ENCODE measurements at places on chromosomes 11 and 22.

DNA sequence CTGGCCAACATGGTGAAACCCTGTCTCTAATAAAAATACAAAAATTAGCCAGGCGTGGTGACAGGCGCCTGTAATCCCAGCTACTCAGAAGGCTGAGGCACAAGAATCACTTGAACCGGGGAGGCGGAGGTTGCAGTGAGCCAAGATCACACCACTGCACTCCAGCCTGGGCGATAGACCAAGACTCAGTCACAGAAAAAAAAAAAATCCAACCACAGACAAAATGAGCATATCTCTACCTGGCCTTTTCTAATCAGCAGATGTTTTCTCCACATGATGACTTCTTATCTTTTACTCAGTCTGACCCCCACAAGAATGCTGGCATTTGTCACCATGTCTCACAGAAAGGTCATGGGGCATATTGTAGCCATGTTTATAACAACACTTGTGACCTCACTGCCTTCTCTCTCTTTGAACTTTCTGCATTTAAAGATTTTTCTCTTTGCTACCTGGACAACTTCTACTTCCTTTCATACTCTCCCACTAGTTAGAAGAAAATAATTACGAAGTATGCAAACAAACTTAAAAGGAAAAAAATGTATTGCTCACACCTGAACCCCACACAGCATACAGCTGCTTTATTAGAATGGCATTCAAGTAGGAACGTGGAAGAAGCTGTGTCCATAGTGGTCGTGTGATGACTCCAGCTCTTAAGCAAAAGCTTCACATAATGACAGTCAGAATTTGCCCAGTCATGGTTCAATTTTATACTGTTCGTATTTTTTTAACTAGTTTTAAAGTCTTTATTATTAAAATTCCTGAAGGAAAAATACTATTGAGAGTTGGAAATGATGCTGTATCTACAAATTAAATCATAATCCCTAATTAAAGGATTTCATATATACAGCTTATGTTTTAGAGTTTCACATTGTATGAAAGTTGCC is 65.4 kb downstream of the ZC3H12C start:
- no peak for DNase-seq

DNA sequence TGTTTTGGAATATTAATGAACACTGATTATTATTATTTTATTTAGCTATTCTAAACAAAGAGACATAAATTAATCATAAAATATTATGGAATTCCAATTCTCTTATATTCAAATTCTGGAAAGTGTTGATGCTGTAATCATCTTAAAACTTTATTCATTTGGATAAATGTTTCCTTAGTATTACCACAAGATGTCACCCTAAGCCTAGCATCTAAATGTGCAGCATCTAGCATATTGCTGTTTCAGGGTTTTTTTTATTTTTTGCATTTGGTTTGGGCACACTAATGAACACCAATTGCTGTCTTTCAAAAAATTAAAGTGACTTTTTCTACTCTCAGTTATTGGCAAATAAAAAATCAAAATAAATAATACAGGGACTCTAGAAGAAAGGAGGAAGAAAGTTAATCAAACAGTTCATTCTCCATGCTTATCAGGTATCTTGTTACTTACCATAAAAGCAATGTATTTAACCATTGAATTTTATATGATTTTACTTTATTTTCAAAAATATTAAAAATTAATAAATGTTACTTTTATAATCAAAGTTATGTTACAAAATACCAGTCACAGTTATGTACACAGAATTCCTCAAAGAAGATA is 31.8 kb downstream of the DLG2 start:
- no peak for DNase-seq

GRCh38 chr11:77619576-77620198 is 17.9 kb downstream of the CLNS1A start:
- DNase-seq = peak; percentile 28

DNA sequence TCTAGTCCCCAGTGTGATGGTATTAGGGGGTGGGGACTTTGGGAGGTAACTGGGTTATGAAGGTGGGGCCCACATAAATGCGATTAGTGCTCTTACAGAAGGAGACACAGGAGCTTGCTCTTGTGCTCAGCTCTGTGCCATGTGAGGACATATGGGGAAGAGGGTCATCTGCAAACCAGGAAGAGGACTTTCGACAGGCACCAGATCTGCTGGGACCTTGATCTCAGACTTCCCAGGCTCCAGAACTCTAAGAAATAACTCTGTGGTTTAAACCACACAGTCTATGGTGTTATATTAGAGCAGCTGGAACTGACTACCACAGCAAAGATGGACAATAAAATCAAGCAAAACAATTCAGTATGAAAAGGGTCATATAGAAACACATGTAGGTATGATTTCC is 26.7 kb downstream of the NNMT start:
- DNase-seq = no peak

- no peak for DNase-seq
Measured at GRCh38 chr11:2301631-2302305, at the start of the genes C11orf21 and TSPAN32. Gene C11orf21 (minus strand): TSS chr11:2301918. CDS start chr11:2301808, 110 bp downstream. Gene TSPAN32 (plus strand): TSS chr11:2302013. CDS start chr11:2302150, 137 bp downstream.

GRCh38 chr11:21895686-21896085 is 297.2 kb upstream of the ANO5 start:
- no peak for DNase-seq

GRCh38 chr22:19526702-19527111 is 2.5 kb upstream of the CLDN5 start:
- DNase-seq = no peak

DNA sequence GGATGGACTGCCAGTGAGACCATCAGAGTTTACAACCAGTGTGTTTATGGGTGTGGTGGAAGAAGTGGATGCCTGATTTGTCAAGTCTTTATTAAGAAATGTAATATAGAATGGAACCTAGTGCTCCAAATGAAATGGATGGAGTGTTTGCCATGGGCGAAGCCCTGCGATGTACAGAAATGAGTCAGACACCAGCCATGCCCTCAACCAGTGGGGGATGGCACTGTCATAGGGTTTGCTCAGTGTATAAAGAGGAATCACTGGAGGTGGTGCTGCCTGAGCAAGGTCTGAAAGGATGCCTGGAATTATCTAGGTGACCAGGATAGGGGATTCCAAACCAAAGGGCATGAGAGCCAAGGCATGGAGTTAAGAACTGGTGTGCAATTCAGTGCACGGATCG is 120.9 kb upstream of the MTNR1B start:
- no peak for DNase-seq

DNA sequence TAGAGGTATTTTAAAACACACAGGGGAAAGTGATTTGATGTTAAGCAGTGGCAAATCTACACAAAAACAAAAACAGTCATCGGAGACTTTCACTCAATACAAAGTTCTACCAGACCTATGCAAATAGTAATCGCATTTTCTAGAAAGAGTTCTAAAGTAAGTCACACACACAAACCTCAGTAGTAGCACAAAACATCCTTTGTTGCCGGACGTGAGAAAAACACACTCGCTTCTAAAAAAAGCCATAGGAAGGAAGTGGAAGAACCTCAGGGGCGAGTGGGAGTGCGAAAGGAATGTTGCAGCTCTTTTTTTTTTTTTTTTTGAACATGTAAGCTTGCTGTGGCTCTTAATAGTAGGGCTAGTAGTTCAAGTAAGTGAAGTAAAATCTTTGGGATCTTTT is 88.9 kb downstream of the MAML2 start:
- peak; percentile 58 for DNase-seq

DNA sequence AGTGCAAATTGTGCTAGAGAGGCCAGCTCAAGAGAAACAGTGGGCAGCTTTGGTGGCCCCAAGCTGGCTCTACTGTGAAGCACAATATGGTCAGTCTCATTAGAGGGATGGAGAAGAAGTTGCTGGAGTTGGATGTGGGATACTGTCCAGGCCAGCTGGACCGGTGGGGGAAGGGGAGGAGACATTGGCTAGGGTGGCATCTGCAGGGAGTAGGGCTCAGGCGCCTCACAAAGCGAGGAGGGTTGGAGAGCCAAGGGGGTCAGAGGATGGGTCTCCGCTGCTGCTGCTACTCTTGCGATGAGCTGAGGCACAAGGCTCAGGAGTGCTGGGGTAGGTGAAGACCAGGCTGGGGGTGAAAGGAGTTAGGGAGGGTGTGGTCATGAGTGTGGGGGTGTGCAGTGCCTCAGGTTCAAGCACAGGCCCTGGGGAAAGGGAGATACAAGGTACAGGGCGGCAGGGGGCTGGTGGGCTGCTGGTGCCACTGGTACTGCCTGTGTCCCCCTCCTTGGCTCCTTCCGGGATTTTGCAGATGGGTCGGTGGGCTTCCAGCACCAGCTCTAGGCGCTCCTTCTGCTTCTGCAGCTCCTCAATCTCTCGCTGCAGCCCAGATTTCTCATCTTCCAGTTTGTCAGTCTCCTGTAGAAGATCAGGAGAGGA is 2.3 kb downstream of the CCDC85B start:
- no peak for DNase-seq

GRCh38 chr11:72703267-72704008 is 29.2 kb upstream of the PDE2A start:
- DNase-seq = peak; percentile 65

DNA sequence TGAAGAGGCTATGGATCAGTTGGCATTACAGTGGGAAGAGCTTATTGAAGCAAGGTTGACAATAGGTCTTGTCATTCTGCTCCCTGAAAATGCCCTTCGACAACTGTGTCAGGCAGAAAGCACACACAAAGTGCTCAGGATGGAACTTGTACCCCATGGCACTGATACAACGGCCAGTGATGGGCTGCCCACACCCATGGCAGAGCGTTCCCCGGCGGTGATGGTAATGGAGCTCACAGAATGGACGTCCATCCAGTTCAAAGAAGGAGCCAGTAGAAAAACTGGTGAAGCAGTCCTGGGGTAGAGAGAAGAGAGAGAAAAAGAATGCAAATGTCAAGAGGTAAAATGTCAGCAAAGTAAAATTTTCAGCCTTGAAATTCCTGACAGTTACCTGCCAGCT is 19.5 kb upstream of the OR5B21 start:
- no peak for DNase-seq

GRCh38 chr11:2306452-2306823 is 4.6 kb downstream of the TSPAN32 start:
- DNase-seq = peak; percentile 74

DNA sequence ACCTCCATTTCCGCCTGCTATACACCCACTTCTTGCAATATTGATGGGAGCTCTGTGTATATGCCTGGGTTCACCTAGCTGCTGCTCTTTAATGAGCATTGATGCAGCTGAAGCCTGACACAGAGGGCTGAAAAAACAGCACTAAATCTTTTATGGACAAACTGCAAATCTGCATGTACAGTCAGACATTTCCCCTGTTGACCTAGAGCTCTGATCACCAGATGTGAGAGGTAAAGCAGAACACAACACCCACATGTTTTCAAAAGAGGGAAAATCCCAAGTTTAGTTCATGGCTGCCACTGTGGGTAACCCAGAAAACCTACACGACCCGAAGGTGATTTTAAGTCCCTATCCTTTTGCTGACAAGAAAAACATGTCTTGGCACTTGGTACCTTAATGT is 303.0 kb upstream of the PITPNB start:
- no peak for DNase-seq

DNA sequence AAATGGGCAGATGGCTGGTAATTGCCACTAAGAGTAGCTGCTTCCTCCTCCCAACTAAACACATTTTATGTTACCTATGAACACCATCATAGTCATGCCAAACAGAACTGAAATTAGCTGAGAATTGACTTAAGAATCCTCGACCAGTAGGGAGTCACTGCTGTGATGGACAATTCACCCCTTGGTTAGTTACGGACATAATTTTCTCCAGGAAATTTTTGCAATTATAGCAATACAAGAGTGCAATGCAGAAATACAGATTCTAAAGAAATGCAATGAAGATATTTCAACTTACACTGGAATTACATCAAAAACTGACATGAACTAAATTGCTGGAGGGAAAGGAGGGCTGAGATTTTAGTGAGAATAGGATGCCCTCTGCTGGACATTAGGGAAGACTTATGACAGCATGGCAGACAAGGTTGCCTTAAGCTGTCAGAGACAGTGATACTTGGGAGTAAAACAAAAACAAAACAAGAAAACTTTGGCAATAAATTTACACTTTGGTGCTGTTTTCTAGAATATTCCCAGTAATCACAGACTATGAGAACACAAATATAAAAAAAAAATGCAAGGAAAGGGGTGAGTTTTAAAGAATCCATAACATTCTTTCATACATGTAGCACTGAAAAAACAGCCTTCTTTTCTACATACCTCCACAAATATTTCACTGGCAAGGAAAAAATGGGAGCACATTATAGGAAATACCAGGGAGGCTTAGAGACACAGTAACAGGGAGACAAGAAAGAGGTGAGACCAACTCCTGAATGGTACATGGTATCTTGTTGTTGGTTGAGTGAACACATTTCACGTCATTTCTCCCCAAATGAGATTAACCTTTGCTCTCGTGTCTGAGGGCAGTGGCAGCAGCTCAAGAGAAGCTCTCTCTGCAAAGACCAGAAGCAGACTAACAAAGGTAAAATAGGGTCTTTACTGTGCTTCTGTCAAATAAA is 11.2 kb upstream of the PPP2R1B start:
- DNase-seq = peak; percentile 42

GRCh38 chr11:10401256-10401655 is 53.8 kb upstream of the AMPD3 start:
- DNase-seq = no peak

DNA sequence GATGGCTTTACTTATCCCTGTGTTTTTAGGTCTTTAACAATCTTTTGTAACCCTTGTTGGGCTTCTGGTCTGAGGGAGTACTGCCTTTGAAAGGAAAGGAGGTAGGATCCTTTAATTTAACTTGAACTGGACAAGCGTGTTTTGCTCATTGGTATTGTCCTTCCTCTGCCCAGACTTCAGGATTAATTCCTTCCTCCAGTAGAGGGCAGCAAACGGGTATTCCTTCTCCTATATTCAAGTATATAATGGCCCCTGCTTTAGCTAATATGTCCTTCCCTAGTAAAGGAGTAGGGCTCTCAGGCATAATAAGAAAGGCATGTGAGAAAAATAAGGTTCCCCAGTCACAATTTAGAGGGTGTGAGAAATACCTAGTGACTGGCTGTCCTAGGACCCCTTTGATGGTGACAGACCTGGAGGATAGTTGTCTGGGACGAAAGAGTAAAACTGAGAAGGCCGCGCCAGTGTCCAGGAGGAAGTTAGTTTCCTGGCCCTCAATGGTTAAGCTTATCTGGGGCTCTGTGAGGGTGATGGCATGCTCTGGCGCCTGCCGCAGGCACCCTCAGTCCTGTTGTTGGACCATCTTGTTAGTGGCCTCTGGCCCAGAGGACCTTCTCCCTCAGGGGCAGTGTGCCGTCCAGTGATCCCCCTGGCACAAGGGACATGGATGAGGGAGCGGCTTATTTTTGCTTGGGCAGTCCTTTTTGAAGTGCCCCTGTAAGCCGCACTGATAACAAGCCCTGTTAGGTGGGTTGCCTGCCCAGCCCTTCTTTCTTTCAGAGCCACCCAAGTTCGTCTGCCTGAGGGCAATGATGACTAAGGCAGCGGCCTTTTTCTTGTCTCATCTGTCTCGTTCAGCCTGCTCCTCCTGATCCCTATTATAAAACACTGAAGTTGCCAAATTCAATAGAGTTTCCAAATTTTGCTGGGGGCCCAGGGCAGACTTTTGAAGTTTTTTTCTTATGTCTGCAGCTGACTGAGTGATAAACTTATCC is 51.8 kb downstream of the C11orf71 start:
- peak; percentile 47 for DNase-seq

- DNase-seq = no peak
Measured at GRCh38 chr11:4482445-4482844, at the start of gene OR52K1. Gene OR52K1 (plus strand): TSS chr11:4482646. CDS start chr11:4488901, 6,255 bp downstream.
